ENCODE measurements at places on chromosomes 13 and 19.

- no peak for DNase-seq
These were observed 1503.9 kb upstream of the MIR17HG start for GRCh38 chr13:89843621-89844020.

GRCh38 chr13:30718661-30719524, 16.4 kb upstream of the ALOX5AP start:
- DNase-seq, result no peak

DNA sequence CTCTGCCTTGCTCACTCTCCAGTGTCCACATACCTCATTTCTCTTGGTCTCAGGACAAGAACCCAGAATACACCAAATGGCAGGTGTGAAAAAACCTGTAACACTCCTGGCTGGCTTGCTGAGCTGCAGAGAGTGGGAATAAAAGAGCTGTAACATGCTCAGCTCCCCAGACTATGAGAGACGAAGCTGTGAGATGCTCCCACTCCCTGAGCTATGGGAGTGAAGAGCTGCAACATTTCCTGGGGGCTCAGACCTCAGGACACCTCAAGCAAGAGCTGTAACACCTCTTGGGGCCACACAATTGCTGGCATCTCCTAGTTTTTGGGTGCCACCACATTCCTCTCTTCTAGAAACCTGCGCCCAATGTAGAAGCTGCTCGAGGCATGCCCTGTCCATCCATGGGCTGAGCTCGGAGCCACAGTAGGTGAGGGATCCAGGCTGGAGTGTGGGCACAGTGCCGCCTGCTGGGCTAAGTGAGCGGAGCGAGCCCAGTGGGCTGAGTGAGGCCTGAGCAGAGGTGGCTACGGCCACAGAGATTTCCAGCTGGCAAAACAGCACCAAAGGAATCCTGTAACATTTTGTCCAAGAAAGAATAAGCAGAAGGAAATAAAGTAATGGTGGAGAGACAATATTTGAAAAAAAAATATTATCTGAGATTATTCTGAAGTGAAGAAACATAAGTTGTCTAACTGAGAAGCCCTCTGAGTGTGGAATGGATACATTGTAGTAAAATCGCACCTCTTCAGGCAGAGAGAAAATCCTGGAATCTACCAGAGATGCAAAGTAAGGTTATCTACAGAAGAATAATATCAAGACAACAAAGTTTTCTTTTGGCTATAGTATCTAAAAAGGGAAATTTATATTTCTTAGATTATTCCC, 186.2 kb upstream of the PCDH9 start:
- peak; percentile 54 for DNase-seq

DNA sequence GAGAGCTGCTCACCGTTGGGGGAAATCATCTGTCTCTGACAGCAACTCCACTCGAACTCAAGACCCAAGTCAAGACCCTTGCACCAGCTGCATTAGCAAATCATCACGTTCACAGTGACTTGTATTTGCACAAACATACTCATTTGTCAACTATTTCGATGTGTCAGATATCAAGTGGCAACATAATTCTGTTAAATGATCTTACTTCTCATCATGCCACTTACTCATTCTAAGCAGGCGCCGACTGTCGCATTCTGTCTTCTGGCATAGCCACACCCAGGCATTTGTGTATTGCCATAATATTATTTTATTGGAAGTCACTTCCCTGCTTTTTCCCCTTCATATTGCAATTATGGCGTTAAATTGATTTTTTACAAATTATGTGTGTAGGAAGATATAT, 23.0 kb upstream of the ATP1A3 start:
- no peak for DNase-seq

- DNase-seq, result no peak
These were observed 5.3 kb upstream of the TLE2 start for GRCh38 chr19:3034406-3034655.
